ENCODE measurements at places on chromosomes 3 and 15.

GRCh38 chr3:179801263-179801662, 148.4 kb downstream of the USP13 start:
- peak; percentile 85 for DNase-seq

DNA sequence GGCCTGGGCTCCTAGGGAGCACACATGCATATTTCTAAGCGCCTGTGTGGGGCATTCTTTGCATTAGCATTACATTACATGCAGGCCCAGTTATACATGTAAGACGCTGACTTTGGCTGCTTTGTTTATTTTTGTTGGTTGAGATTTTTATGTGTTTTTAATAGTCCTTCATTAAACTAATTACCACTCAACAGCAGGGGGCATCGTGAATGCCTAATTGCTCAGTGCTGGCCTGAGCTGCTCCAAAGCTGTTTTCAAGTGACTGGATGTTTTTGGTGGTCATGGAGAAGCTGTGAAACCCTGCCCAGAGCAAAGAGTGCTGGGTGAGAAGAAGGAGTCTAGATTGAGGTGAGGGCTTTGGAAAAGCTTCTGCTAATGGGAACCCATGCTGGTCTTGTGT, 41.5 kb downstream of the GPD1L start:
- no peak for DNase-seq

GRCh38 chr3:157180262-157180661, 20.3 kb upstream of the CCNL1 start:
- DNase-seq: no peak

GRCh38 chr3:130557336-130558035, 40.5 kb downstream of the COL6A6 start:
- no peak for DNase-seq

GRCh38 chr15:53976844-53977392, 1.3 kb upstream of the UNC13C start:
- no peak for DNase-seq
